Esophagus squamous epithelium (tissue), 5 donors: ENCODE measurements at places on chromosomes 16 and 17.

- no peak for DNase-seq
Measured at GRCh38 chr16:1184980-1185379, 32.1 kb downstream of the CACNA1H start.

- DNase-seq: no peak
Measured at GRCh38 chr17:39393736-39394135, 7.7 kb downstream of the FBXL20 start.

DNA sequence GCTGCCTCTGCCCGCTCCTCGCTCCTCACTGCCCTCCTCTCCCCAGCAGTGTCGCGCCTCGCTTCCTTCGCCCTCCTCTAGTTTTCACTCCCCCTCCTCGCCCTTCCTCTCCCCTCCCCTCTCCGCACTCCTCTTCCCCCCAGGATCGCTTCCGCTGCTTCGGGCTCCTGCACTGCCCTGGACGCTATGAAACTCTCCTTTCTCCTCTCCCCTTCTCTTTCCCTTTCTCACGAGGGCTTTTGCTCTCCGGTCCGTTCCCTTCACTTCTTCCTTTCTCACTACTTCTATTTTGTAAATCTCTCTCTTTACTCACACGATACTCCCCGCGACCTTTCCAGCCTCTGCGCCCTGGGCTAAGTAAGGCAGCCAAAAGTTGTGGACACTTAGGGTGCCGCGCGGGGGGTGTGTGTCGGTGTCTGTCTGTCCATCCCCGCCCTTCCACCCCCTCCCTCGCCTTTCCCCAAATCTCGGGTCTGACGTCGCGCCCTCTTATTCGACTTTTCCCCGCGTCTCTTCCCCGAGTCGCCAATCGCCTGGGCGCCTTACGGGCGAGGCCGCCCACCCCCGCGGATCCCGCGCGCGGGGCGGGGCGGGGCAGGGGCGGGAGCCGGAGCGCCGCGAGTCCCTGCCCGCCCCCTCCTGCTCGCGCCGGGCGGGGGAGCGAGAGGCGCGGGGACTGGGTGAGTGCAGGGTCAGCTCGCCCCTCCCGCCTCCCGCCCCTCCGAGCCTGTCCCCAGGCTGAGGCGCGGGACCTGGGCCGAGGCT, at the start of gene IRX3:
TSS of gene IRX3 (minus strand) at position 422 of the 765 bp plus-strand sequence. CDS start 737 bp downstream, outside the sequence.
- DNase-seq: no peak

GRCh38 chr17:43314611-43315011, 80.8 kb upstream of the RNU2-1 start:
- no peak for DNase-seq

- DNase-seq: no peak
Measured at GRCh38 chr16:89104930-89105571, 11.4 kb downstream of the ACSF3 start.

DNA sequence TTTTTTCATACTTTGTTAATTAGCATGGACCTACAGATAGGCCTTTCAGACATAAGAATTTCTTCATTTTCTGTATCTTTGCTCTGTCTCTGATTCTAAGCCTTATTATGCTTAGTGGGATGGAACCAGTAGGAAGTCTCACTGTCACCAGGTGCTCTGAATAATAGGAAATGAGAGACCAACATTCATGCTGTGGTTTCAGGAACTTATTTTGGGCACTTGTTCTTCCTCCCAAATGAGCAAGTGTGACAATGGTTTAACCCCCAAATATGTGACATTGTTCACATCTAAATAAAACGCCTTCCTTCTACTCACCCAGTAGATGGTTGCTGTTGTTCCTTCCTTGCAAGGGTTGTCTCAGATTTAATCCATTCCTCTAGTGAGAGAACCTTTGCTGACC, 100.2 kb downstream of the SYCE1L start:
- no peak for DNase-seq

DNA sequence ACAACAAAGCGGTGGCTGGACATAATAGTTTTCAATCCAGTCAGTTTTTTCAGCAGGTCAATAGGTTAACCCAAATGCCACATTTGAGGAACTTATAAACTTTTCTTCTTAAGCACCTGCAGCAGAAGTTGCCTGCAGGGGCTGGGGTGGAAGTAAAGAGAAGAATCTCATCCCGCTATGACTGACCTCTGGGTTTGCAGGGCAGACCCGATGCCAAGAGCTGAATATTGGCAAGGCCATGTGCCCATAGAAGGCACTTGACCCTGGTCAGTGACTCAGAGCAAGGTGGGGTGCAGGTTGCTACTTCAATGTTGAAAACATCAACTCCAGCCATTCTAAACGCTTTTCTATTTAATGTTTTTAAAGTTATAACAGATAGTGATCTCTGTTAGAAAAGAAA, 17.9 kb upstream of the SMPD3 start:
- DNase-seq: no peak

- DNase-seq: no peak
Measured at GRCh38 chr16:73066927-73067670, 19.2 kb upstream of the ZFHX3 start.

DNA sequence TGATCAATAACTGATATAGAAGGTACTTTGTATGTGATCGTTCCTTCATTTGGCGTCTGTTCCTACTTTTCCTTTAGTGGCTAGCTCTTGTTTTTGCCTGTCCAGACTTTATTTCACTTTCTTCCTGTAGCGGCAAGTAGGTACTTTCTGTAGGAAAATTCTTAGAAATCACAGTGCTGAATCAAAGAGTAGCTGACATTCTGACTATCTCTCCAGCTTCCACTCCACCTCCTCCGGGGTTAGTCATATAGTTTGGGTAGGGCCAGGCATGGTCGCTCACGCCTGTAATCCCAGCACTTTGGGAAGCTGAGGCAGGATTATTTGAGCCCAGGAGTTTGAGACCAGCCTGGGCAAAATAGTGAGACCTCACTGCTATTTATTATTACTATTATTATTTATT, 29.9 kb upstream of the PAFAH1B1 start:
- DNase-seq: no peak

GRCh38 chr16:4976079-4976478, 17.9 kb downstream of the SEC14L5 start:
- no peak for DNase-seq

GRCh38 chr16:50695017-50696000, 1.9 kb downstream of the NOD2 start:
- no peak for DNase-seq

DNA sequence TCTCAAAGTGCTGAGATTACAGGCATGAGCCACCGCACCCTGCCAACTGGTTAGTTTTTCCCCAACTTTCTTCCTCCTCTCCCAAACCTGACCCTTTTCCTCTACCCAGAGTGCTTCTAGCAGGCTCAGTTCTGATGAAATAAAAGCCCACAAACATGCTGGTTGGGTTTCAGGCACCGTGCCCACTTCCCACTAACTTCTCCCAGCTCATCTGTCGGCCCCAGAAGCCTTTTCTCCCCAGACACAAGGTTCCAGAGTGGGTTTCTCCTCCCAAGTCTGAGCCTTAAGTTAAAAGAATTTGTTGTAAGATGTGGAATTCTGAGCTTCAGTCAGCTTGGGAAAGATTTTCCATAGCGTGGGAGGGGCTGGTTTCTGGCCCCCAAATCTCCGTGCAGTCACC, 11.5 kb upstream of the SCN4A start:
- DNase-seq: no peak

DNA sequence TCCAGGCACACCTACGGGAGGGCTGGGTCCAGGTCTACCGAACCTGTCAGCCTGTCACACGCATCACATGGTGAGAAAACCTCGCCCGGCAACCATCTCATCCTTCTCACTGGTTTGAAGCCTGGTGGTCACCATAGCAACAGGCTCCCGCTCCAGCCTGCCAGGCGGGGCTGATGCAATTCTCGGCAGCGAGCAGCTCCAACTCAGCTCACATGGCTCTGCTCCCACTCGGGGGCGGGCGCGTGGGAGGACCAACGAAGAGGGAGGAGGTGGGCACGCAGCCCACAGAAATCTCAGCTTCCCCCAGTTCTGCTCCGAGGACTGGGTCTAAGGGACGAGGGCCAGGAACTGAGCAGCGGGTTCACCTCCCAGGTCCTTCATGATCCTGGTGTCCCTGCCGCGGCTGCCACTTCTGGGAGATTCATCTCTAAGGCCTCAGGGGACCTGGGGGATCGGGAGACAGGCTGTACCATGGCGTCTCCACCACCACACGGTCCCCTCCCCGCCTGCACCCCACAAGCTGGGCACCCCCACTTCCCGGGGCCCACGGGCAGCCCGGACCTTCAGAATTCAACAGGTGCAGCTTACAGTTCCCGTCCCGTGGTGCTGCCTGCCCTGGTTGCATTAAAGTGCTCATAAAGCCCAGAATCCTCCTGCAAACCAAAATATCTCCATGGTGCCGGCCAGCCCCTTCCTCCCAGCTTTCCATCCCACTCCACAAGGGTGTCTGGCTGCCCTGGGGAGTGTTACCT, 25.8 kb downstream of the ABR start:
- no peak for DNase-seq

DNA sequence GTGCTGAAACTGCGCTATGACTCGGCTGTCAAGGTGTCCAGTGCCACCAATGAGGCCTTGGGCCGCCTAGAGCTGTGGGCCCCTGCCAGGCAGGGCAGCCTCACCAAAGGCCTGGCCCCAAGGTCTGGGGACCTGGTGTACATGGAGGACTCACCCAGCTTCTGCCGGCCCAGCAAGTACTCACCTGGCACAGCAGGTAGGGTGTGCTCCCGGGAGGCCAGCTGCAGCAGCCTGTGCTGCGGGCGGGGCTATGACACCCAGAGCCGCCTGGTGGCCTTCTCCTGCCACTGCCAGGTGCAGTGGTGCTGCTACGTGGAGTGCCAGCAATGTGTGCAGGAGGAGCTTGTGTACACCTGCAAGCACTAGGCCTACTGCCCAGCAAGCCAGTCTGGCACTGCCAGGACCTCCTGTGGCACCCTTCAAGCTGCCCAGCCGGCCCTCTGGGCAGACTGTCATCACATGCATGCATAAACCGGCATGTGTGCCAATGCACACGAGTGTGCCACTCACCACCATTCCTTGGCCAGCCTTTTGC, 25.0 kb downstream of the WNT9B start:
- DNase-seq: no peak

DNA sequence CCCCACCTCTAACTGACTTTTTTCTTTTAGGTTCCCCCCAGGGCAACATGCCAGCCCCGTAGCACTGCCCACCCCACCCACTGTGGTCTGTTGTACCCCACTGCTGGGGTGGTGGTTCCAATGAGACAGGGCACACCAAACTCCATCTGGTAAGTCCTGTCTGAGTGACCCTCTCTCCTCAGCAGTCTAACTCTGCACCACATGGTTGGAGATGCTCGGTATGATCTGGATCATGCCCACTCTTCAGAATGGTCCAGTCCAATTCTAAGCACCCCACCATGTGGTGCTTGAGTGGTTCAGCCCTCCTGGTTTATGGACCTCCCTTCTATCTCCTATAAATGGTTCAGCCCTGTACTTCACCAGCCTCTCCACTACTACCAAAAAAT, 5.9 kb downstream of the KDM6B start:
- DNase-seq: no peak

DNA sequence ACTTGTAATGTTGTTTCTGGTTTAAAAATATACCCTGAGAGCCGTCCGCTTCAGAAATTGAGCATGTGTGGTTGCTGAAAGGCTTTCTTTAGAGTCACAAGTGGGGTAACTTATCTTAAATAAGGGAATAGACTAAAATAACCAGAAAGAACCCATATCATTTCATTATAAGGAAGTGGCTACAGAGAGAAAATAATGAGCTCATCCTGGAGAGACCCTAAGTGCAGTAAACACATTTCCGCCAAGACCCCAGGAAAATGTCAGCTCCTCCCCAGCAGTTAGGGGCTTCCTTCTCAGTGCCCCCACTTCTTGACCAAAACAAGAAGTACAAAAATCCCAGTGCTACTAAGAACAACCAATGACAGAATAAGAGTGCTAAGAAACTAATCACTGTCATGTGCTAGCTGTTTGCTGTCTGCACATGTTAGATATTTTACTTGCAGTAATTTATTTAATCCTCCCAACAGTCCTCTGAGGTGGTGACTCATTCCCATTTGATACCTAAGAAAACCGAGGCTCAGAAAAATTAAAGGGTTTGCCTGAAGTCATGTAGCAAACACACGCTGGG, 83.5 kb downstream of the CDYL2 start:
- no peak for DNase-seq
